Right ventricle myocardium superior (tissue), 1 donor: ENCODE measurements at places on chromosomes 3 and 15. TPM values are rescaled to one million over a fixed set of nuclear protein-coding genes. Genes with fewer than 3 reads are reported as not detected.

GRCh38 chr3:15207836-15208504 lies 1.9 kb downstream of the CAPN7 start:
- no peak for DNase-seq

- DNase-seq, result no peak
Observed at GRCh38 chr3:178658694-178659325, 122.6 kb downstream of the KCNMB2 start.

GRCh38 chr3:67015702-67016484 lies 17.8 kb downstream of the KBTBD8 start:
- DNase-seq, result no peak

DNA sequence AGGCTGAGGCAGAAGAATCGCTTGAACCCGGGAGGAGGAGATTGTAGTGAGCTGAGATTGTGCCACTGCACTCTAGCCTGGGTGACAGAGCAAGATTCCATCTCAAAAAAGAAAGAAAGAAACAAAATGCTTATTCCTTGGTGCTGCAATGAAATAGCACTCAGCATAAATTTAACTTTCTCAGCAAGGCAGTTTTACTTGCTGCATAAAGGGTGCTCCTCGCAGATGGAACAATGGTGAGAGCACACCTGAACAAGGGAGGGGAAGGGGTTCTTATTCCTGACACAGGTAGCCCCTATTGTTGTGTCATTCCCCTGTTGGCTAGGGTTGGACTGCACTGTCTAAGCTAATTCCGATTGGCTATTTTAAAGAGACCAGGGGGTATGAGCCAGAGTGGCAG lies 17.1 kb downstream of the PAK2 start:
- DNase-seq, result no peak

SLC12A8 gene
- 0.30 TPM for total RNA-seq
